Left lung (tissue), 14 donors: ENCODE measurements at places on chromosomes 4 and X. TPM values are rescaled to one million over a fixed set of nuclear protein-coding genes. Genes with fewer than 3 reads are reported as not detected.

- no peak for DNase-seq
Observed at GRCh38 chrX:72046447-72046846, 85.3 kb downstream of the RTL5 start.

DNA sequence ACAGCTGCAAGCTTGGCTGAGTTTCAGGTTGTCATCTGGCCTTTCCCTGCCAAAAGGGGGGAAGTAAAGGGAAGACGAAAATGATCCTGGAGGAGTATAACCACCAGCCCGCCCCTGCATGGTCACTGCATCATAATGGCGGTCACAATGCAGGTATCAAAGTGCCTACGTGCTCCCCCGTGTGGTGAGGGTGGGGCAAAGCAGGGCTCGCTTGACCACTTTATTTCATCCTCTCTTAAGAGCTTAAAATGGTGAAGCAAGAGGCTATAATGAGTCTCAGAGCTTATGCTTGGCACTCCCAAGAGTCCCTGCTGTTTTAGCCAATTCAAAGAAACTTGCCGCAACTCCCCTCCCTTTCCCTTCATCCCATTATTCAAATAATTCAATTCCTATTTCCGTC is 105.6 kb downstream of the APOOL start:
- no peak for DNase-seq

DNA sequence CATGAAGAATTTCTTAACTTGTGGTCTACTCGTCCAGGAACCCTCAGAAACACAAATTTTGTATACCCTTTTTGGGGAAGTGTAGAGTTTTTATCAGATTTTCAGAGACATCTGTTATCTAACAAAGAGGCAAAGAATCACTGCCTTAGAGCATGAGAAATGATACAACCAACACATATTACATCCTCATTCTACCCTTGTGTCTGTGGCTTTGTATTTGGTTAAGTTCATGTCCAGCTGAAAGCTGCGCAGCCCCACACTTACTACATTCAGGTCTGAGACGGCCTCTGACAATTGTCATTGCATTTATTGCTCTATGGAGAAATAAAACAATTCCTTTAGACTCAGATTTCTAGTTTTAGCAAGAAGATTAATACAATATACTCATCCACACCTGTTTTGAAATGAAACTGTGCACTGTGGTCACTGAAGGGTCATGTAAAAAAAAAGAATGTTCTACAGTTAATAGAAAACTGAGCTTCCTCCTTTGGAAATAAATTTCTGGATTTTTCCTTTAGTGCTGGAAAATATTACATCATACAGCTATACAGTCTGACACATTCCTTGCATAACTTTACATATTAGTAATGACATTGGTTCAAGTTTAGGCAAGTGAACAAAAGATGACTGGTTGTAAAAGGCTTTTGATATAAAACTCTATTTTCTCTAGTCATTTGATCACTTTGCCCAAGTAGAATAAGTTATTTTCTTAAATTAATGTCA is 39.8 kb downstream of the GLRB start:
- DNase-seq: no peak

GSPT2 gene
- total RNA-seq: 8.8 TPM
